ENCODE measurements at places on chromosomes 3 and 15.

DNA sequence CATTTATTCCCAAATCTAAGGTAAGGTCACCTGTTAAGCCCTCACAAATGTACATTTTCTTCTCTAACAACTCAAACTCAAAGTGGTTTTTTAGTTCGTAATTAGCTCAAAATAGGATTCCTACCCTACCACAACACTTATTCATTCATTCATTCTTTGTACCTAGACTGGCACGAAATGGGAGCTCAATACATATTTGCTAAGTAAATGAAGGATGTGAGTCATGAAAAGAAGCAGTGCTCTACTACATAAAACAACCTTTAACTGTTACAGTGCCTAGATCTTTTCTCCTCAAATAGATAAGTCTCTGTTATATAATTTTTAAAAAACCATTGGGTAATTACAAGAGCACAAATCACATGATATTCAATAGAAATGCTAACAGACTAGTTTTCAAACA is 13.1 kb downstream of the RSL24D1 start:
- DNase-seq: no peak

GRCh38 chr15:67601073-67601472 is 58.6 kb downstream of the MAP2K5 start:
- DNase-seq: no peak

GRCh38 chr3:50815844-50816243 is 141.1 kb downstream of the DOCK3 start:
- no peak for DNase-seq

DNA sequence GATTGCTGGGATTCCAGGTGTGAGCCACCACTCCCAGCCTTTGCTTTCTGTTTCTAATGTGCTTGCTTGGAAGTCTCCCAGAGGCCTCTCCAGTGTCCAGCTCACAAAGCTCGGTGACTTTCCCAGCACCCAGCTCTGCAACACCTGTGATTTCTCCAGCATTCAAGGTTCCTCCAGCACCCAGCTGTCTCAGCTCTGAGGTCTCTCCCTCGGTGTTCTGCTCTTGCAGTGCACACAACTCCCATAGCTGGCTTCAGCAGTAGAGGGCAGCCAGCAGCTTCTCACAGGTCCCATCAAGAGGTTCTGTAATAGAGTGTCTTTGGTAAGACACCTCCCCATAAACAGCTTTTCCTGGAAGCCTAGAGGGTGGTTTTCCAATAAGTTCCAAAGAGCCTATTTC is 75.1 kb downstream of the GRM7 start:
- DNase-seq: no peak

- DNase-seq: no peak
Measured at GRCh38 chr3:78894787-78895186, 873.0 kb downstream of the ROBO1 start.

- peak; percentile 70 for DNase-seq
Measured at GRCh38 chr3:72155391-72156064, 370.6 kb upstream of the PROK2 start.

DNA sequence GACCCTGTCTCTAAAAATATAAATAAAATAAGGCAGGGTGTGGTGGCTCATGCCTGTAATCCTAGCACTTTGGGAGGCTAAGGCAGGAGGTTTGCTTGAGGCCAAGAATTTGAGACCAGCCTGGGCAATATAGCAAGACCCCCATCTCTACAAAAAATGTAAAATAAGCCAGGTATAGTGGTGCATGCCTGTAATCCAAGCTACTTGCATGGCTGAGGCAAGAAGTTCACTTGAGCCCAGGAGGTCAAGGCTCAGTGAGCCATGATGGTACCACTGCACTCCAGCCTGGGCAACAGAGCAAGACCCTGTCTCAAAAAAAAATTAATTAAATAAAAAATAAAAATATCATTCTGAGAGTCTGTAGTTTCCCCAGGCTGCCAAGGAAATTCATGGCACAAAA is 4.1 kb upstream of the JAGN1 start:
- DNase-seq: no peak
